ENCODE measurements at places on chromosomes 12 and 14. TPM values are rescaled to one million over a fixed set of nuclear protein-coding genes. Genes with fewer than 3 reads are reported as not detected.

GRCh38 chr12:32148372-32148771 is 41.7 kb downstream of the BICD1 start:
- DNase-seq, result no peak
- no peak overlapping the region for H3K27ac ChIP-seq
- no peaks in the 10 kb centered on the region for H3K4me1 ChIP-seq
- no peak overlapping the region for H3K4me3 ChIP-seq
- H3K27me3 ChIP-seq, result no peaks in the 10 kb centered on the region

- no peak overlapping the region for H3K4me3 ChIP-seq
- H3K27me3 ChIP-seq, result peaks cover 3% of the 10 kb centered on the region
- no peak for DNase-seq
Measured at GRCh38 chr14:100725587-100726387, 905 bp upstream of the DLK1 start.

- H3K36me3 ChIP-seq, result no peaks in the 10 kb centered on the region
- H3K27ac ChIP-seq, result no peak overlapping the region
- H3K4me3 ChIP-seq, result no peak overlapping the region
- DNase-seq, result no peak
Measured at GRCh38 chr14:85409481-85410210, 120.3 kb upstream of the FLRT2 start.

- no peaks in the 10 kb centered on the region for H3K36me3 ChIP-seq
- no peak overlapping the region for H3K27ac ChIP-seq
- peaks cover 8% of the 10 kb centered on the region for H3K4me1 ChIP-seq
Measured at GRCh38 chr12:132610866-132611602, 652 bp upstream of the LRCOL1 start.

Gene TAS2R19
- total RNA-seq, result 1.6 TPM

DNA sequence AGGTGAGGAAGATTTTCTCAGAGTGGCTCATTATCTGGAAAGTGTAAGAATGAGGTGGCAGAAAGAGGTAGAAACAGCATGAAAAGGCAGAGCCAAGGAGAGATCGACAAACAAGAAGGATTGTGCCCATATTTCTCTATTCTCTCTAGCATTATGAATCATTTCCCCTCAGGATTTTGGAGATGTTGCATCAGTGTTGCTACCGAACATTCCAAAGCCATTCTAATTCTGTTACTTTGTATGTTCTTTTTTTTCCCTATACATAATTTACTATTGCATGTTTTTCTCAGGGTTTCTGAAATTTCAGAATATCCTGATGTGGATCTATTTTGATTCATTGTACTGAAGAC is 61.4 kb downstream of the KICS2 start:
- no peak overlapping the region for H3K27ac ChIP-seq
- no peak overlapping the region for H3K4me3 ChIP-seq
- H3K4me1 ChIP-seq, result no peaks in the 10 kb centered on the region
- H3K36me3 ChIP-seq, result no peaks in the 10 kb centered on the region
- H3K27me3 ChIP-seq, result no peaks in the 10 kb centered on the region

Gene FGF23
- not detected for total RNA-seq

DNA sequence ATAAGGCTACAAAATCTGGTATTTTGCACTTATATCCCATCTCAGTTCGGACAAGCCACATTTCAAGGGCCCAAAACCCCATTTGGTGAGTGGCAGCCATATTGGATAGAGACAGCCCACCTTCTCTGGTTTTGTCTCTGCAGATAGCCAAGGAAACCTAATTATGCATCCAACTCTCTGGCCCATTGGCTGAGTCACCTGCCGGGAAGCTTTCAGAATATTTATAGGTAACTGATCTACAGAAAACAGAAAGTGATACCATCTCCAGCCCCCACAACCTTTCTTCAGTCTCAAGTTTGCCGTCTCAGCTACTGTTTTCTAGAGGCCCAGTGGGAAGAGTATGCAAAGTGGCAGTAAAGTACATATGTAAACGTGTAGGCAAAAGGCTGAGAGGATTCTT is 33.7 kb upstream of the PPP1CC start:
- no peak overlapping the region for H3K27ac ChIP-seq
- H3K27me3 ChIP-seq, result no peaks in the 10 kb centered on the region
- no peaks in the 10 kb centered on the region for H3K36me3 ChIP-seq
- no peaks in the 10 kb centered on the region for H3K4me1 ChIP-seq

DNA sequence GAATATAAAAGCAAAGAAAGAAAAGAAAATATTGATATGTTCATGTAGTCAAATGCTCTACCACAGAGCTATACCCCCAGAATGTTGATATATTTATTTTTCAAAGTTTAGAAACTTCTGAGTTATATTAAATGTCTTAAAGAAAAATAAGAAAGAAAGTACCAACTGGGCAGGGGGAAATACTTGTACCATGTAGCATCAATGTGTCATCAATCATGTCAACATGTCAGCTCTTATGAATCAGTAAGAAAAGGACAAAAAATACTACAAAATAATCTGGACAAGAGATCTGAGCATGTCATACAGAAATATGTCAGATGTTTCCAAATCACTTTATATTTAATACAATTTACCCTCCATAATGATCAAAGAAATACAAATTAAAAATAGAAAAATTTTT is 595.1 kb upstream of the ATP2B1 start:
- peaks cover 11% of the 10 kb centered on the region for H3K4me1 ChIP-seq
- no peak overlapping the region for H3K27ac ChIP-seq
- DNase-seq, result no peak
- H3K4me3 ChIP-seq, result no peak overlapping the region

GRCh38 chr12:21638054-21638891 is 19.4 kb downstream of the LDHB start:
- H3K27ac ChIP-seq, result no peak overlapping the region
- peaks cover 81% of the 10 kb centered on the region for H3K36me3 ChIP-seq
- H3K4me3 ChIP-seq, result no peak overlapping the region

DNA sequence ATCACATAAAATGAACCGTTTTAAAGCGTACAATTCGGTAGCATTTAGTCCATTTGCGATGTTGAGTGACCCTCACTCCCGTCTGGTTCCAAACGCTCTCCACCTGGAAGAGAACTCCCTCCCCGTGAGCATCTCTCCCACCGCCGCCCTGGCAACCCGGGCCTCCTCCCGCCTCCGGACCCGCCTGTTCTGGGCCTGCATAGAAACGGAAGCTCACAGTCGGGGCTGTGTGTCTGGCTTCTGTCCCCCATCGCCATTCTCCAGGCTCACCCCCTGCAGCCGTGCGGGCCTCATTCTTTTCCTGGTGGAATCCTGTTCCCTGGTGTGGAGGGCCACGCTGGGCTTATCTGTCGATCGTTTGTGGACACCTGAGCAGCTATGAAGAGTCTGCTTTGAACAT is 17.3 kb downstream of the LRCOL1 start:
- no peak overlapping the region for H3K4me3 ChIP-seq
- peaks cover 8% of the 10 kb centered on the region for H3K4me1 ChIP-seq
- H3K36me3 ChIP-seq, result no peaks in the 10 kb centered on the region
- no peak for DNase-seq

DNA sequence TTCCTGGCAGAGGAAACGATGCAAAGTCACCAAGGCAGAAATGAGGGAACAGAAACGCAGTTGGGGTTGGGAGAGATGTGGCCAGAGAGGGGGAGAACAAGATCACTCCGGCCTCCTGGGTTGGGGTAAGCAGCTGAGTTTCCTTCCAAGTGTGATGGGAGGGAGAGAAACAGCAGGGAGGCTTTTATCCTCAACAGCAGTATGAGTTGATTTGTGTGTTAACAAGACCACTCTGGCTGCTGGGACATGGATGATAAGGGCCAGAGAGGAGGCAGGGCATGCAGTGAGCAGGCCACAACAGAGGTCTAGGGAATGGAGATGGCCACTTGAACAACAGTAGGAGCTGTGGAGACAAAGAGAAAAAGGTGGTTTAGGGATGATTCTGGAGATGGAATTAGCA is 66.8 kb downstream of the GLRX5 start:
- no peak for DNase-seq
- no peaks in the 10 kb centered on the region for H3K4me1 ChIP-seq
- H3K36me3 ChIP-seq, result no peaks in the 10 kb centered on the region
- H3K4me3 ChIP-seq, result no peak overlapping the region
- H3K27ac ChIP-seq, result no peak overlapping the region

Gene KIF26A
- 10.2 TPM for total RNA-seq

DNA sequence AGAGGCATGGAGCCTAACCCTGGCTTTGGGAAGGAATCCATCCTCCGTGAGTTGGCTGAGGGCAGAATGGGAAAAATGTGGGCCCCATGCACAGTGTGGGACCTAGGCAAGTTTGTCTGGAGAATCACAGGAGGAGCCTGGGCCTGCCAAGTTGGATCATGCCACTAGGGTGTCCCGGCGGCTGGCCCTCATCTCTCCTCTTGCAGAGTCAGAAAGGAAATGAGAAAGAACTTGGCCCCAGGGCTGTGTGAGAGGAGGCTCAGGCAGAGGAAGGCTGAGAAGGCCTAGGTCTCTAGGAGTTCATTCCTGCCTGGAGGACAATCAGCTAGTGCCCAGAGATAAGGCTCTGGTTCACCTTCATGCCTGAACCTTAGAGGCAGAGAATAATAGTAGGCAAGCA is 2.5 kb upstream of the ESRRB start:
- peaks cover 26% of the 10 kb centered on the region for H3K4me1 ChIP-seq
- H3K4me3 ChIP-seq, result no peak overlapping the region
- no peaks in the 10 kb centered on the region for H3K36me3 ChIP-seq

Gene GLT1D1
- total RNA-seq, result not detected

GRCh38 chr12:128825835-128826234 is 2.1 kb upstream of the SLC15A4 start:
- peaks cover 11% of the 10 kb centered on the region for H3K4me1 ChIP-seq
- DNase-seq, result no peak

Gene RIPK3
- not detected for total RNA-seq

Gene DPF3
- 0.27 TPM for total RNA-seq

Gene PHETA1
- 10.6 TPM for total RNA-seq
